Chondrocyte (in vitro differentiated cells): ENCODE measurements at places on chromosomes 3 and 15. TPM values are rescaled to one million over a fixed set of nuclear protein-coding genes. Genes with fewer than 3 reads are reported as not detected.
A peak's percentile ranks its signal among the peaks of the same experiment; 100 is the strongest.

Gene RNF7
- total RNA-seq, result 104 to 105 TPM (median 104 TPM) in 3 replicates

Gene GUCA1C
- total RNA-seq, result not detected in 3 replicates

GRCh38 chr3:15601046-15601398, 347 bp downstream of the HACL1 start:
- peak overlapping the region; percentile 98 for H3K4me3 ChIP-seq
- peak overlapping the region; percentile 98 for H3K27ac ChIP-seq
- H3K4me1 ChIP-seq, result peaks cover 31% of the 10 kb centered on the region
- DNase-seq, result no peak
- H3K27me3 ChIP-seq, result no peaks in the 10 kb centered on the region
- H3K36me3 ChIP-seq, result peaks cover 17% of the 10 kb centered on the region

- H3K27ac ChIP-seq, result no peak overlapping the region
- H3K4me1 ChIP-seq, result no peaks in the 10 kb centered on the region
- H3K4me3 ChIP-seq, result no peak overlapping the region
- H3K36me3 ChIP-seq, result peaks cover 4% of the 10 kb centered on the region
These were observed 11.3 kb upstream of the IQGAP1 start for GRCh38 chr15:90376789-90377188.

DNA sequence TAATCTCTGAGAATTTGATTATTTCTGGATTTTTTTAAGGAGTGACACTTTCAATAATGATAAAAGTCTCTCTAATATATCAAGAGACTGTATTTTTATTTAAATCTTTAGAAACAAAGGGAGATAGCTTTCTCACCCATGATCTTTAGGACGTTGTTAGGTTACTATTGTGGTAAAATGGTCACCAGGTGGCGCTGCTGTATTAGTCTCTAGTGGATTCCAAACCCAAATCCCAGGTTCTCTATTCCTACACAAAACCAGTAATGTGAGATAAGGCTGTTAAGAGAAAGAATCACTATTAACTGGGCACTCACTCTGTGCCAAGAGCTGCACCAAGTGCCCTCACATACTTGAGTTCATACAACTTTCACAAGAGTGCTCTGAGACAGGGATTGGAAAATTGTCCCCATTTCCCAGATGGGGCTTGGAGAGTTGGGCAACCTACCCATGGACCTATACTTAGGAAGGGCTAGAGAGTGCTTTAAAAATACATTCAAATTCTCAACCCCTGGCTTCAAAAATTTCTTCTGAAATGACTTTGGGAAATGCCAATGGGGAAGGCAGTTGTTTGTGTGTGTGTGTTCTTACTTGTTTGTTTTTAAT, 593.4 kb upstream of the TGFBR2 start:
- no peaks in the 10 kb centered on the region for H3K27me3 ChIP-seq
- no peak overlapping the region for H3K4me3 ChIP-seq
- no peaks in the 10 kb centered on the region for H3K4me1 ChIP-seq
